ENCODE measurements at places on chromosomes 6 and 20. TPM values are rescaled to one million over a fixed set of nuclear protein-coding genes. Genes with fewer than 3 reads are reported as not detected.

JPH2 gene
- not detected for total RNA-seq

GRCh38 chr20:11675920-11676629 is 241.6 kb upstream of the BTBD3 start:
- H3K36me3 ChIP-seq, result no peaks in the 10 kb centered on the region
- no peaks in the 10 kb centered on the region for H3K4me1 ChIP-seq

B3GALT4 gene
- total RNA-seq, result 6.2 TPM

- H3K27me3 ChIP-seq, result no peaks in the 10 kb centered on the region
- H3K27ac ChIP-seq, result no peak overlapping the region
- DNase-seq, result no peak
- no peaks in the 10 kb centered on the region for H3K4me1 ChIP-seq
Observed at GRCh38 chr20:34990231-34990630, 34.6 kb downstream of the MYH7B start.

- H3K27ac ChIP-seq, result no peak overlapping the region
- no peaks in the 10 kb centered on the region for H3K27me3 ChIP-seq
- no peak for DNase-seq
- no peaks in the 10 kb centered on the region for H3K36me3 ChIP-seq
- peaks cover 5% of the 10 kb centered on the region for H3K4me1 ChIP-seq
Observed at GRCh38 chr20:17928633-17929311, 39.8 kb downstream of the SNX5 start.

- no peak for DNase-seq
- no peaks in the 10 kb centered on the region for H3K36me3 ChIP-seq
- no peaks in the 10 kb centered on the region for H3K4me1 ChIP-seq
- no peak overlapping the region for H3K27ac ChIP-seq
- no peak overlapping the region for H3K4me3 ChIP-seq
Observed at GRCh38 chr6:135910790-135911618, 59.5 kb downstream of the PDE7B start.

GRCh38 chr6:38355519-38355918 is 284.2 kb downstream of the BTBD9 start:
- no peak for DNase-seq
- H3K27me3 ChIP-seq, result no peaks in the 10 kb centered on the region
- peak overlapping the region; percentile 14 for H3K4me3 ChIP-seq
- H3K4me1 ChIP-seq, result peaks cover 32% of the 10 kb centered on the region

GABRR2 gene
- 0.54 TPM for total RNA-seq

GRCh38 chr6:169959136-169960002 is 207.9 kb downstream of the ERMARD start:
- H3K27me3 ChIP-seq, result no peaks in the 10 kb centered on the region
- H3K36me3 ChIP-seq, result no peaks in the 10 kb centered on the region
- H3K4me3 ChIP-seq, result no peak overlapping the region
- no peak overlapping the region for H3K27ac ChIP-seq
- no peak for DNase-seq
- H3K4me1 ChIP-seq, result no peaks in the 10 kb centered on the region

DNA sequence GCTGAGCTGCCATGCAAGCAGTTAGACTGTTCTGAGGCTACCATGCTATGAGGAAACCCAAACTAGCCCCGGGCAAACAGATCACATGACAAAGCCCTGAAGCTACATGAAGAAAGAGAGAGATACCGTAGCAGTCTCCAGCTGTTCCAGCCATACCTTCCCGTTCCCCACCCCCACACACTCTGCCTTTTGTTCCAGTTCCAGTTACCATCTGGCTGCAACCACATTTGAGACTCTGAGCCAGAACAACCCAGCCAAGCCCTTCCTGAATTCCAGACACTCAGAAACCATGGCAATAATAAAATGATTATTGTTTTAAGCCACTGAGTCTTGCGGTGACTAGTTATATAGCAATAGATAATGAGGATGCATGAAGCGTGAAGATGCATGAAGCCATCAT is 28.3 kb downstream of the RIN2 start:
- no peaks in the 10 kb centered on the region for H3K27me3 ChIP-seq
- no peak overlapping the region for H3K27ac ChIP-seq
- no peak overlapping the region for H3K4me3 ChIP-seq
- H3K4me1 ChIP-seq, result no peaks in the 10 kb centered on the region
- no peaks in the 10 kb centered on the region for H3K36me3 ChIP-seq
- DNase-seq, result no peak

DNA sequence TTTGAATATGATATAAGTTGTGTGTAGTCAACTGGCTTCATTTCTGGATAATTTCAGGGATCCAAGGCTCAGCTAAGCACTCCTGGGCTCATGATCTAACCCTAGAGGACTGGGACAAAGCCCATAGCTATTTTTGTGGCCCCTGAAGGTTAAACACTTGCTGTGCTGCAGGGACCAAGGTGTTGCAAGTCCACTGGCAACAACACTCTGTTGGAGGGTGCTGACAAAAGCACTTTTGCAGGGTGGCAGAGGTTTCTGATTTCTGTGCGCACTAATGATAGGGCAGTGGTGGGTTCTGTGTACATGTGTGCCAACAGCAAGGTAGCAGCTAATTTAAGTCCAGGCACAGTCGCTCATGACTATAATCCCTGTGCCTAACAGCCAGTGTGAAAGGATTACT is 445.3 kb upstream of the SYNCRIP start:
- H3K4me3 ChIP-seq, result no peak overlapping the region
- no peak overlapping the region for H3K27ac ChIP-seq
- H3K27me3 ChIP-seq, result no peaks in the 10 kb centered on the region

DNA sequence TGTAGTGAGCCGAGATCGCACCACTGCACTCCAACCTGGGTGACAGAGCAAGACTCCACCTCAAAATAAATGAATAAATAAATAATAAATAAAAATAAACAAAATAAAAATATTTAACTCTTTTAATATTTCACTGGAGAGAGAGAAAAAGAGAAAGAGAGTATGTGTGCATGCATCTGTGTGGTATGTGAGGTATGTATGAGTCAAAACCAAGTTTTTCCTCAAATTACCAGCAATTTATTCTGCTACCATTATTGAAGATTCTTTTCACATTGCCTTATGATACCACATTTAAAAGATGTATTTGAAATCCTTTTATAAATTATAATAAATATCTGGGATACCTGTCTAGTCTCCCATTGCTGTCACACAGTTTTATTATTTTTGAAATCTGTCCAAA is 122.1 kb downstream of the CD164 start:
- H3K4me3 ChIP-seq, result no peak overlapping the region
- no peak overlapping the region for H3K27ac ChIP-seq
- DNase-seq, result no peak
- H3K4me1 ChIP-seq, result no peaks in the 10 kb centered on the region
- no peaks in the 10 kb centered on the region for H3K27me3 ChIP-seq

TFAP2C gene
- not detected for total RNA-seq

PRKN gene
- not detected for total RNA-seq

- H3K27ac ChIP-seq, result 0 out of 2 replicates have a peak overlapping the region, but pooled peaks have one; percentile 9
- no peaks in the 10 kb centered on the region for H3K27me3 ChIP-seq
- H3K36me3 ChIP-seq, result no peaks in the 10 kb centered on the region
- H3K4me1 ChIP-seq, result peaks cover 4% of the 10 kb centered on the region
- no peak for DNase-seq
Observed at GRCh38 chr6:72748759-72749158, 126.9 kb downstream of the KCNQ5 start.

XKR7 gene
- not detected for total RNA-seq

DNA sequence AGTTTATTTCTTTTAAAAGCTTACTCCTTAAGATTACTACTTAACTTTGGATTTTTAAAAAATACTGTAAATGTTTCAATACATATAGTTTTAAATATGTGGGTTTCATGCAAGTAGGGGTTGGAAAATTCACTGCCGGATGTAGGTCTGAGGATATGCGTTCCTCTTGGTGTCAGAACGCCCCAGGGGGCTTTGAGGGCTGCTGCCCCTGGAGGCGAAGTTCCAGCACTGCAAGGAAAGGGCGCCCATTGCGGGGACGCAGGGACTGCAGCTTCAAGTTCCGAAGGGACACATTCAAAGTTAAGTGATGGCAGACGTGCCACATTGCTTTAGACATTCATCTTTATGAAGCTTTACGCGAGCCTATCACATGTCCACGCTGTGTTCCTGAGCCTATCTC is 152.9 kb downstream of the SOD2 start:
- H3K4me1 ChIP-seq, result no peaks in the 10 kb centered on the region
- H3K4me3 ChIP-seq, result no peak overlapping the region
- no peak overlapping the region for H3K27ac ChIP-seq
- H3K36me3 ChIP-seq, result no peaks in the 10 kb centered on the region

PTK6 gene
- total RNA-seq, result 0.24 TPM

DNA sequence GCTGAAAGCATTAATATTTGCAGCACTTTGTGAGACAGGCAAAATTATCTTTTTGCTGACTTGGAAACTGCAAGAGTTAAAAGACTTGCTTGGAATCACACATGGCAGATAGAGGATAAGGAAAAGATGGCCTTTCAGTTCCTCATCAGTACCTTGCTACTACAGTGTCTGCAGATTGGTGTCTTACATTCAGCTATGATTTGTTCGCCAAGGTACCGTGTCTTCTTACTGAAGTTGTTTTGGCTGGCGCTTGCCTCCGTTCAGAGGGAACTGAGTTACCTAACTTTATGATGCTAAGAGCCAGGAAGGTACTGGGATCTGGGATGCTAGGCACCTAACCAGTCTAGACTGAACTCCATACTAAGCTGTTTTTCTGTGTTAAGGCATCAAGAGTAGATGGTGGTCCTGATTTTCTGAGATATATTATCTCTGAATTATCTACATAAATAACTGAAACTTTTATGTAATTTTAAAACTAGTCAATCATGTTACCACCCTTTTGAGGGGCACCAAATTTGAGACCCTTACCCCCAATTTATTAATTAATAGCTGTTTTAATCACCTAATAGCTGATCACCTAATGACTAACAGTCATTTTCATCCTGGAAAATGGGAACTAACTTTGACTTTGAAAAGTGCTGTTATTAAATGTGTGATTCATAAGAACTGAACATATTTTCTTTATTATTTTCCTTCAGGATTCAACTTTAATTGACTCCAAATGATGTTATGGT is 2.5 kb downstream of the WTAP start:
- DNase-seq, result peak; percentile 30
- no peaks in the 10 kb centered on the region for H3K36me3 ChIP-seq
- H3K27ac ChIP-seq, result peak overlapping the region; percentile 14

DNA sequence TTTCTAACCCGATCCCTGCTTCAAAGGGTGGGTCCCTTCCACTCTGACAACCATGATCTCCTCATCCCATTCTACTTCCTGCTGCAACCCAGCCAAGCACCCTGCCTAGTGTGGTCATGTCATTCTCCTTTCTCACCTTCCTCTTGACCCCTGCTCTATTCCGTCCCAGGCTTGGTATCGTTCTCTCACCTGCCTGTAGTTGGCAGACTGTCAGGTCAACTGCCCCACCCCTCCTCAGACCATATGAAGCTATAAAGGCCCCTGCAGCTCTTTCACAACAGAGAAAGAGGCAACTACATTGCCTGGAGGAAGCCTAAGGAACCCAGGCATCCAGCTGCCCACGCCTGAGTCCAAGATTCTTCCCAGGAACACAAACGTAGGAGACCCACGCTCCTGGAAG is at the start of gene MUC21:
Gene MUC21, plus strand, starts transcription at position 280 of the 400 bp plus-strand sequence. CDS start 241 bp downstream, outside the sequence.
- H3K4me3 ChIP-seq, result no peak within 1 kb of the TSS
- peaks cover 2% of the 10 kb centered on the region for H3K27me3 ChIP-seq
- no peak within 1 kb of the TSS for H3K27ac ChIP-seq
- 0 out of 2 replicates have a peak, but pooled peaks cover 4% of the 10 kb centered on the region for H3K4me1 ChIP-seq
- no peak for DNase-seq
- no peaks in the 10 kb centered on the region for H3K36me3 ChIP-seq

SLC35A1 gene
- 6.8 TPM for total RNA-seq

- no peak overlapping the region for H3K4me3 ChIP-seq
- H3K4me1 ChIP-seq, result peaks cover 6% of the 10 kb centered on the region
- peak; percentile 37 for DNase-seq
- H3K36me3 ChIP-seq, result no peaks in the 10 kb centered on the region
- no peaks in the 10 kb centered on the region for H3K27me3 ChIP-seq
Observed at GRCh38 chr20:4607287-4607713, 114.4 kb upstream of the PRND start.

All from GM12878 (cell line).